ENCODE measurements at places on chromosomes 5 and 9.

DNA sequence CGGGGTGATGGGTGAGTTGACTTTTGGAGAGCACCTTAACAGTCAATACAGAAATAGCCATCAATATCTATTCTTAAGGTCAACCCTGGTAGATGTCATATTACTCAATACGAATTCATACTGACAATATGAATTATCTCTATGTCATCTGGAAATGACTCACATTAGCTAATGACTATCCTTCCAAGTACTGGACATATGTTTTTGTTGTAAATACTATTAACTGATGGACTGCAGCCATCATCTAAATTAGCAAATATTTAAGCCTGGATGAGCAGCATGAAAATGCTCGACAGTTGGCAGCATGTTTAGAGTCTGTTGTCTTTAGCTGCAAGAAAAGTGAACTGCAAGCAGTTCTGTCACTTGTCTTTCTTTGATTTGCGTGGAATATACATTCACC lies 19.6 kb upstream of the ISOC1 start:
- peak; percentile 46 for DNase-seq

GRCh38 chr5:169905017-169905416 lies 75.3 kb downstream of the INSYN2B start:
- DNase-seq: no peak

- DNase-seq: peak; percentile 19
Observed at GRCh38 chr5:110055302-110055701, 365.6 kb downstream of the MAN2A1 start.

GRCh38 chr5:56116599-56117141 lies 116.5 kb downstream of the ANKRD55 start:
- no peak for DNase-seq

GRCh38 chr5:119333421-119333851 lies 22.4 kb upstream of the TNFAIP8 start:
- no peak for DNase-seq

GRCh38 chr5:135423146-135423845 lies 23.9 kb downstream of the DCANP1 start:
- DNase-seq: no peak

DNA sequence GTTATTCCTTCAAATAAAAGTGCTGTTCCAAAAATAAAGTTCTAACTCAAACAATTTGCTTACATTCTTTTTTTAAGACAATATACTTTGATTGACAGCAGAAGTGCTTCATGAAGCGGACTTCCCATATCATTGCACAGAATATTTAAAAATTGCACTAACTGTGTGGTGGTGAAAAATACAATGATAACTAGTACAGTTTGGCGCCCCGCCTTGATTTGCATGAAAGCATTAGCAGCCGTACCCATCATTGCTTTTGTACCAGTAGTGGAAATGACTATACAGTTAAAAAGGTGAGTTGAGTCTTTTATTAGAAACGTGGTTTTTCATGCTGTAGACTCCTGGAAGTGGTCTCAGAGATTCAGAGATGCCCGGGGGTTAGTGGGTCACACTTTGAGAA lies 69.5 kb upstream of the MAP3K1 start:
- DNase-seq: no peak

DNA sequence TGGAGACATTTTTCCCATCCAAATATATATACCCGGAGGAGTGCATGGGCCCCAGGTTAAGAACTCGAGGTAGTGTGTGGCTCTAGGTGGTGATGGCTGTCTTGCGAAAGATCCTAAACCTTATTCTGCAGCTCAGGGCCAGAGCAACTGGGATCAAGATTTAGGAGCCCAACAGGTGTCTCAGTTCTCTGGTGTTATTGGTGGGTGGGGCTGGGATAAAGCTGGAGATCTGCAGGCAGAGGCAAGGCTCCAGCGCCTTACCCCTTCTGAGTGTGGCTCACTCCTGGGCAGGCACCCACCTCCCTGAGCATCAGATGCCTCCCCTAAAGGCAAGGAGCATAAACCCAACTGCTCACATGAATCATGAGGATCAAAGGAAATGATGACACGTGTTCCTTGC lies 11.2 kb downstream of the UBE2QL1 start:
- DNase-seq: no peak

DNA sequence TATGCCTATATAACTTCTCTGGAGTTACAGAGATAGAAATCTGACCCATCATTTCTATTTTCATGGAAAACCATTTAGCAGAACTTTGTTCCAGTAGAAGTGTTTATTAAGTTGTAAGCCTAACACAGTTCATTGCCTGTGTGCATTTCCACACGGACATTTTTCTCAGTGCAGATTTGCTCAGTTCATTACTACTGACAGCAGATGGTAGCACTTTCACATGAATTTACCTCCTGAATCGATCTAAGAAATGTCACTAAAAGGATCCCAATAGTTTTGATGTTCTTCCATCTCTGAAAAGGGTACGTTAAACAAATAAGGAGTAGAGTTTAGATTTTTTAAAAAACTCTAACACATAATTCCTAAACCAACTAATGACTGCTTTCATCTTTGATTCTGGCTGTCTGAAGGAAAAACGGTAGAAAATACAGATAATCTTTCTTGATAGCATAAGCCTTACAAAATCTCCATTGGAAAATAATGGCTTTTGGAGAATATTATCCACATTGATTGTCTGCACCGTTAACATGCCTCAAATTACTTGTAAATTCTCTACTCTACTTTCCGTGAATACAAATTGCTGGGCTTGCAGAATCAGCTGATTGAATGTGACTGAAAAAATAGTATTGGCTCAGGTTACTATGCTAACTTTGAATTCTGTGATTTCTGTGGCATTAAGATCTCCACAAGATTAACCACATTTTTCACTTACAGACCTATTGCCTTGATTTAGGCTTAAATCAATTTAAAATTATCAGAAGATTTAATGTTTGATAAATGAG lies 33.1 kb downstream of the RPS23 start:
- no peak for DNase-seq

DNA sequence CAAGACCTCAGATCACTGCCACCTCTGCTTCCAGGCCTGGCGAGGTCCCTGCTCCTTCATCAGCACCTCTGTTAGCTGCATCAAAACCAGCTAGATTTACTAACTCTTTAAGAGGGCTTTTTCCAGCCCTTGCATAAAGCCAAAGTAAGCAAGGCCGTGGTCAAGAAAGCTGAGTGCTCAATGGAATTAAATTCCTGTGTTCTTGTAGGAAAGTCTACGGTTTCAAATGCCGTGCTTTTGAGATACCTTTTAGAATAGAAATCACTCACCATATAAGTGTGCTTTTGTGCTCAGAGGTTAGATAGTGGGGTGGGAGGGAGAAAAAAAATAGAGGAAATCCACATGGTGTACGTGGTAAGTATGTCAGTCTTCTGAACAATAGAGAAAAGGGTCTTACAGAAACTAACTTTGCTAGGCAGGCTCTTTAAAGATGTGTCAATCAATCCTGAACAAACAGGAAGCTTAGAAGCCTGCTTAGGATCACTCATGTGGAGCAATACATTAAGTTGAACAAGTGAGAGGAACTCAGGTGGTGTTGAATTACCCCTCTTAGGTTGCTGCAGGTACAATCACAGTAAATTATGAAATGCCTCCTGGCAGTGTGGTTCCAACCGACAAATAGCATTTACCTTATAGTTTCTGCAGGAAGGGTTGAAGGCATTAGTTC lies 79.7 kb downstream of the SEMA6A start:
- no peak for DNase-seq

DNA sequence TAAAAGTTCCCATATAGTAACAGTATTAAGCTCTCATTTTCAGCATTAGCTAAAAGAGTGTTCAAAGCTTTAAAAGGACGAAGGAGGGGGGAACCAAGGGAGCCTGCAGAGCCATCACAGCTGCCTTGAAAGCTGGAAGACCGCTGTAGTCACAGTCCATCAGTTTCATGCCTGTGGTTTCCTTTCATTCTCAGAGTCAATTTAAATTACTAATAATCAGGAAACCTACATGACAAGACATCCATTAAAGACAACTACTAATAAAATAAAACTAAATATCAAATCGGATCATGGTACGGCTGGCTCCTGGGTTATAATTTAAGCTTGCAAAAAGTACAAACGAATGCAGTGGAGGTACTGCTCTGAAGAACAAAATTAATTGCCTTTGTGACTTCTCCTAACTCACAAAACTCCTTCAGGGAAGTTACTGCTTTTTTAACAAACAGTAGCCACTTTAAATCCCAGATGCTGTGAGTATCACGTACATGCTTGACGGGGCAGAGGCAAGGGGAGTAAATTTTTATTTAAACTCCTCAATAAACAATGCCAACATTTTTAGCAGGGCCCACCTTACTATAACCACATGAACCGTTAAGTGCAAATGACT lies 213.5 kb downstream of the DENND1A start:
- no peak for DNase-seq

GRCh38 chr5:87399720-87400119 lies 13.0 kb downstream of the CCNH start:
- DNase-seq: no peak

All from HS-5 (cell line).